Activated naive CD8-positive, alpha-beta T cell treated with anti-CD3 and anti-CD28 coated beads, Interleukin-2, amount 50 U/mL, for 16 hours (primary cell): ENCODE measurements at places on chromosomes 16 and 17.

DNA sequence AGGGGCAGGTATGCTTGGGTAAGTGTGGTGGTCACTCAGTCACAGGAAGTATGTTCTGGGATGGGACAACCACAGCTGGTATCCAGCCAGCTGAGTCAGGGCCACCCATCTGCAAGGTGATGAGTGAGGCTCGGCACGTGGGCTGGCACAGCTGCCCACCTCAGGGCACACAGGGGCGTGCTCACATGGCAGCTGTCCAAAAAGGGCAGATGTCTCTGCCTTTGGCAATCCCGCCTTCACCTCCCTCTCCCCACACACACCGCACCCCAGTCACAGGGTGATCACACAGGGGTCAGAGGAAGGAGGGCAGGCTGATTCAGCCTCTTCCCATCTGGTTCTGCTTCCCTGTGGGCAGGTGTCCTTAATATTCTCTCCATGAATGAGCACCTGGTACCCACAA, 85.9 kb upstream of the TOB1 start:
- DNase-seq: no peak

DNA sequence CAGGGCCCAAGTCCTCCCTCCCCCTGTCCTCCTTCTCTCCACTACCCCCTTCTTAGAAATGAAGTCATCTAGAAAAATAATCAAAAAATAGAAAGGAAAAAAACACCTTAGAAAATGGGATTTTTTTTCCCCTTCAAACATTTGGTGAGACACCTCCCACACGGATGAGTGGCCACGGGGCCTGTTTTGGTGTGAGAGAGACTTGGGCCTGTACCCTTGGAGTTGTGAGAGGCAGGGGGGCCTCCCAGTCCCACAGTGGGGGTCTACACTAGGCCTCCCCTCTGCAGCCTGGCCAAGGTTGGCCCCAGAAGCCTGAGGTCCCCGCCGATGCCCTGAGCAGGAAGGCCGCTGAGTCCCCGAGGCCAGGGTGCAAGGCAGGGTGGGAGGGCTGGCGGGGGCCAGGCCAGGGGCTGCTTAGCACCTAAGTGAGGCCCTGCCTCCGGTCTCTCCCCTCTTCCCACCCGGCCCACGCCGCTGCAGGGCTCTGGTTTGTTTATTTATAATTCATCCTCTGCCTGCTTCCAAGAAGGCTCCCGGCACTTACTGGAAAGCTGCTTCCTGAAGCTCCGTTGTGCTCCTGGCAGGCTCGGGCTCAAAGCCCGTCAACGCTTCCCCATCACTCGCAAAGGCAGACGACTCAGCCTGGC, 26.4 kb downstream of the NPTX1 start:
- DNase-seq: no peak

DNA sequence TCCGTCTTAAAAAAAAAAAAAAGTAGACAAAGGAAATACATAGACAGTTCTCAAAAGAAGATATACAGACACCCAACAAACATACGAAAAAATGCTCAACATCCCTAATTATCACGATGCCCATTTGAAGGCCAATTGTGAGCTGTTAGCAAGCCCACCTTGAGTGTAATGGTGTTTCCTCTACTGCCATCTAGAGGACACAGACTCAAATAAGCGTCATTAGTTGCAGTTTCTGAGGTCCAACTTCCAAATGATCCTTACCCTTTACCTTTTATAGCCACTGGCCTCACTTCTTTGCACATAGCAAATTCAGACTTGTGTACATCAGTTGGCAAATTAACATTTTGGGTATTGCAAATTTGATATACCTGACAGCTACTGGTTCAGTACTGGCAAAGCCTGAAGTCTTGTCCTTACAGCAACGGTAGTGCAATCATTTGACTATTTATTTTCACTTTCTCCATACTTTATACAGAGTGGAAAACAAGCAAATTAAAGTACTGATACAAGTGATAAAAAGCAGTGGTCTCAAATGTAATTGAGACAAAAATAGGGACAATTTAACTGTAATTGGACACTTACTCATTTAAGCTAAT, 536.3 kb upstream of the EEF2KMT start:
- no peak for DNase-seq

DNA sequence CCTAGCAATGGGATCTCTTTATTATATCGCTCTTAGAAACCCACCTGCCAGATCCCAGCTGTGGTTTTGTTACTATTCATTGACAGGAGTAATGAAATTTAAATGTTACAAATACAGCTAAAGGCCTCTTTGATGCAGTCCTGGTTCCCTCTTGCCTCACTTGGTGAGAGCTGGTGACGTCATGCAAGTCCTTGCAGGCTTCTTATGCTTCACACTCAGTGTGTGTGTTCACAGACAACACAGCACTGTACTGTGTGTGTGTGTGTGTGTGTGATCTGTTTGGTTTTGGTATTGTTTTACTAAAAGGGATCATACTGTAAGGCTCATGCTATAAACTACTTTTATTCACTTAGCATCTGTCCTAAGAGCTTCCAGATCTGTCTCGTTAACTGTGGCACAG, 75.0 kb downstream of the USP22 start:
- no peak for DNase-seq

- peak; percentile 6 for DNase-seq
Observed at GRCh38 chr16:88264641-88265285, 118.0 kb upstream of the ZNF469 start.

GRCh38 chr17:54736573-54736972, 164.1 kb upstream of the TOM1L1 start:
- no peak for DNase-seq

DNA sequence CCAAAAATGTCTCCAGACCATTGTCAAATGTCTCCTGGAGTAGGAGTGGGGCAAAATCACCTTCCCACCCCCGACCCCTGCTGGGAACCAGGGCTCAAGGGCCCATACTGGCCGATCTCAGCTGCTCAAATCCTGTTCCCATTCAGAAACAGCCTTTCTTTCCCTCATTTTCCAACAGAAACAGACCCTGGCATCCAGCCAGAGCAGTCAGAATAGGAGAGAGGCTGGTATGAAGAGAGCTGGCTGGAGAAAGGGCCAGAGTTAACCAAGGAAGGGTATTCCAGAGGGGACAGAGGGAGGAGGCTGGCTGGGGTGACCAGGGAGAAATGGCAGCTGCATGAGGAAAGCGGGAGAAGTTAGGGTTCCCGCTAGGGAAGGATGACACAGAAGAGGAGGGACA, 199.1 kb downstream of the XYLT1 start:
- no peak for DNase-seq

GRCh38 chr16:57578521-57579360, 36.3 kb downstream of the ADGRG5 start:
- DNase-seq: no peak

DNA sequence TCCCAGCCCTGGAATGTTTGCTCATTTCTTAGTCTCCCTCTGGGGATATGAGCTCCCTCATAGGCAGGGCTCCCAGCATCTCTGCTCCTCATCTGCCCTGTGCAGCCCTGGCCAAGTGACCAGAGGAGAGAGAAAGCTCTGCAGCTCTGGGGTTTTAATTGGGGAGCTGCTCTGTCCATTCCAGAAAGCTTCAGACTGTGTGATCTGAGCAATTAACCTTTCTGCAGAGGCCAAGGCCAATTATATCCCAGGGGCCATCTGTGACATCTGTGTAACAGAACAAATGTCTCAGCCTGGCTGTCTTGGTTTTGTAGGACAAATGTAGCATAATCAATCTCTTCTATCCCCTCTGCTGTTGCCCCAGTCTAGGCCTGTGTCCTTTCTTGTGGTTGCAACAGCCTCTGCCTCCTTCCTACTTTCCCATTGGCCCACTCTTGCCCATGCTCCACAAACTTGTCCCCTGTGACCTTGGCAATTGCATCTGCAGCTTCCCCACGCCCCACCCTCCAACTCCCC, 156.0 kb downstream of the GSG1L start:
- no peak for DNase-seq

DNA sequence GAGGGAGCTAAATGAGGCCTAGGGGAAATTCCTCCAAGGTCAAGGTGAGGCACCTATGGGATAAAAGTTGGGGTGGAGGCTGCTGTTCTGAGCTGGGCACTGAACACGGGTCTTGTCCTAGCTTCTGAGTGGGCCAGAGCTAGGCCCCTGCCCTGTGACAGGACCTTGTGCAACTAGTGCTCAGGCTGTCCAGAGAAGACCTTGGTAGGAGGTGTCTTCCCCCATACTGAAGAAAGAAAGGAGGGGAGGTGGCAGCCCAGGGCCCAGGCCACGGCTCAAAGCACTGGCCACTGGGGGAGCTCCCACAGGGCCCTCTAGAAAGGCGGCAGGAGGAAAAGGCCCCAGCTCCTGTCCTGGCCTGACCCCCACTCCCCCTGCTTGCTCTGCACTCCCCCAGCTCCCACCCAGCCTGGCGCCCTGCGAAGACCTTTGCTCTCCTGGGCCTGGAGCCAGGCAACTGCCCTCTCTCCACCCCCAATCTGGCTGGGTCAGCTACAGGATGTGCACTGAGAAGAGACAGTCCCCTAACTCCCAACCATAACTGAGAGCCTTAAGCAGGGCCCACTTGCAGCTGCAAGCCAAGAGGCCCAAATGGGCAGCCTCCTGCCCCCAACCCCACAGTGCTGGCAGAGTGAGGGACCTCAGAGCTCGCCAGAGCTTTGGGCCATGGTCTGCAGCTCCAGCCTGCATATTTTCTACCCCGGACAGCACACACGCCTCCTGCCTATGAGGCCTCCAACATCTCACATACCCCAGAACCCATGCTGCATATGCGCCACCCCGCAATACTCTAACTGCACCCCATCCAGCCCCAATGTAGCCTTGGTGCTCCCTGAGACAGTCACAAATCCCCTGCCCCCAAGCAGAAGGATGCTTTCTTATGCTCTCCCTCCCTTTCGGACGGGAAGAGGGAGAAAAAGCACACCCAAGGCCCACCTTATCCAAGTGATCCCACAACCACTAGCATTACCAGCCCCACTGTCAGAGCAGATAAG, 15.3 kb downstream of the HSD11B2 start:
- DNase-seq: no peak

DNA sequence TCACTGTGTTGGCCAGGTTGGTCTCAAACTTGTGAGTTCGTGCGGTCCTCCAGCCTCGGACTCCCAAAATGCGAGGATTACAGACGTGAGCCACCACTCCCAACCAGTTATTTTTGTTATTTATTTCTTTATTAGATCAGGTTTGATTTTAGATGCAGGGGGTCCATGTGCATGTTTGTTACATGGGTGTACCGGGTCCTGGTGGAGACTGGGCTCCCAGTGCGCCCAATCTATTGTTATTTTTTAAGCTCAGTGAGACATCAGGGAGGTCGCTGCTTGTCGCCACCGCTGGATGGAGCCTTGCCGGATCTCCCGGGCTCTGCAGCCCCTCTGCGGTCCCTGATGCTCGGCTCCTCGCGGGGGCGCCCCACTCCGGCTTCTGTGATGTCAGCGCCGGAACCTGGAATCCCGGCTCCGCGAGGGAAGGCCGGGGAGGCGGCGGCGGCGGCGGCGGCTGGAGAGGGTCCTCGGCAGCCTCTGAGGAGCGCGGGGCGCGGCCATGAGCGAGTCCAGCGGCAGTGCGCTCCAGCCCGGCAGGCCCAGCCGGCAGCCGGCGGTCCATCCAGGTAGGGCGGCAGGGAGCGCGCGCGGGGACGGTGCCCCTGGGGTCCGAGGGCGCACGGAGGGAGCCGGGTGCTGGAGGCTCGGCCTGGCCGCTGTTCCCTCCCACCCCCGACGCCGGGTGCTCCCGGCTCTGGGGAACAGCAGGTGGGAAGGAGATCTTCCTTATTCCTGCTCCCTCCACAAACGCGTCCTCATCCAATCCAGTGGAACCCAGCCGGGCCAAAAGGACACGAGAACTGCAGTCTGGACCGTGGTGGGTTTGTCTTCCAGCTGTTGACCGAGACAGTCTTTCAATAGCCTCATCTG, at the start of gene TMC7:
Gene TMC7 (plus strand): TSS at position 370 of the 870 bp plus-strand sequence. CDS start 130 bp downstream, at position 500.
- DNase-seq: no peak

- DNase-seq: no peak
Observed at GRCh38 chr17:27348196-27348595, 54.3 kb downstream of the WSB1 start.

- DNase-seq: no peak
Observed at GRCh38 chr17:40072040-40072734, 9.4 kb downstream of the THRA start.

DNA sequence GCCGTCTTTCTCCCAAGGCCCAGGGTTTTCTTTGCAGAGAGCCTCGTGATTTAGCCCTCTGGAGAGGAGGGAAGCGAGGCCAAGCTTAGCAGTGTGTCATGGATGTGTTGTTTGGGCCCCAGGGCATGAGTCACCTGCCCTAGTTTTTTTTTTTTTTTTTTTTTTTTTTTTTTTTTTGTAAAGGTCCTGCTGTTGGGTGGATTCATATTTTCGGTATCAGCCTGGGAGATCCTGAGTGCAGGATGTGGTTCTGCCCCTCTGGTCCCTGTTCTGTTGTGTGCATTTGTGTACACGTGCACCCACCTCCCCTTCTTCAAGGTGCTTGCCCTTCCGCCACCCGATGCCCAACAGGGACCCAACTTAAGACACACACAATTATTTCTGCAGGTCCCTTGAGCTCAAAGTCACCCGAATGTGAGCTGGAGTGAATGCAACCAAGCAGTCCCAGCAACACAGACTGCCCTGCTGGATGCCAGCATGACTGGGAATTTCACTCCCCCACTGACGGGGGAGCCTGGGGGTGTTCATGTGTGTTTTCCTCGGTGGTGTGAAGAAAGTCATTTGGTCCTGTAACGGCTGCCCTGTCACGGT, 265.8 kb upstream of the TNRC6C start:
- DNase-seq: no peak

GRCh38 chr16:55333684-55334083, 9.7 kb downstream of the IRX6 start:
- no peak for DNase-seq

- DNase-seq: no peak
Observed at GRCh38 chr17:4609761-4610160, 25.4 kb downstream of the SMTNL2 start.

DNA sequence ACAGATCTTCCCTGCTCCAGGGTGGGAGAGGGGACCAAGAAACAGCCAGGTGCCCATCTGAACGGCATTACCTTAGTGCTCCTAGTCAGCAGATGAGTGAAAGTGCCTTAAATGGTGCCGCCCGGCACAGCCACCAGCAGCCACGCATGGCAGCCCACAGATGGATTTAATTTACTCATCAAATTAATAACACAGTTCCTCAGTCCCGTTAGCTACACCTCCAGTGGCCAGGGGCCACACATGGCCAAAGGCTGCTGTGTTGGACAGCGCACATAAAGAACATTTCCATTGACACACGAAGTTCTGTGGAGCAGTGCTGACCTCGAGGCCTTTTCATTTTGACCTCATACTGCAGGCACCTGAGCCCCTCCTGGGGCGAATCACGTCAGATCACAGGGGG, 166.3 kb downstream of the CMIP start:
- no peak for DNase-seq

DNA sequence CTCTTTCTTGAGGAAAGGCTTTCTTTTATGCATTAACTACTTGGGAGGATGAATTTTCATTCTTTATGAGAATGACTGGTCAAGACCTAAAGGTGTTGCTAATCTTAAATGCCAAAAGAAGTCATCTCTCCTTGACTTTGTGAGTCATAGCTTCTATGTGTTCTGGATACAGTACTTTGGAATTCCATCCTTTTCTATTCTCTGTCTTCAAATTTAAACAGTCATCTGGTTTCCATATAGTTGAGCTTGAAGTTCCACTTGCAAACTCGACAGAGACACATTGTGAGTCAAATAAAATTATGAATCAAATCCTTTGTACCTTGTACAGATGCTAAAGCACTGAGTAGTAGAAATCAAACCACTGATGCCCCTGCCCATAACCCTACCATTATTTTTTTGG, 271.9 kb upstream of the PMFBP1 start:
- no peak for DNase-seq
